ENCODE measurements at places on chromosomes 1 and 21.

DNA sequence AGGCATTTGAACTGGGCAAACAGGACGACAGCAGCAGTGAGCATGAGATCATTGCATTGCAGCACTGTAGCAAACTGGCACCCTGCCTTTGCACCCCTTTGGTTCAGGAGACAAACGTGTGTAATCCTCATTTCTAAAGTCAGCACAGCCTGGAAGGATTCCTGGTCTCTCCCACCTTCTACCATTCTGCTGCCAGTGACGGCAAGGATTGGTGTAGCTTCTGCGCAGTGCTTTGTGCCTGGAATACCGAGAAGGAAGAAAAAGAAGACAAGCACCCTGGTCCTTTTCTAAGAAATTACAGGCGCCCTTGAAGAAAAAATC lies 805.3 kb downstream of the USP25 start:
- DNase-seq, result no peak

DNA sequence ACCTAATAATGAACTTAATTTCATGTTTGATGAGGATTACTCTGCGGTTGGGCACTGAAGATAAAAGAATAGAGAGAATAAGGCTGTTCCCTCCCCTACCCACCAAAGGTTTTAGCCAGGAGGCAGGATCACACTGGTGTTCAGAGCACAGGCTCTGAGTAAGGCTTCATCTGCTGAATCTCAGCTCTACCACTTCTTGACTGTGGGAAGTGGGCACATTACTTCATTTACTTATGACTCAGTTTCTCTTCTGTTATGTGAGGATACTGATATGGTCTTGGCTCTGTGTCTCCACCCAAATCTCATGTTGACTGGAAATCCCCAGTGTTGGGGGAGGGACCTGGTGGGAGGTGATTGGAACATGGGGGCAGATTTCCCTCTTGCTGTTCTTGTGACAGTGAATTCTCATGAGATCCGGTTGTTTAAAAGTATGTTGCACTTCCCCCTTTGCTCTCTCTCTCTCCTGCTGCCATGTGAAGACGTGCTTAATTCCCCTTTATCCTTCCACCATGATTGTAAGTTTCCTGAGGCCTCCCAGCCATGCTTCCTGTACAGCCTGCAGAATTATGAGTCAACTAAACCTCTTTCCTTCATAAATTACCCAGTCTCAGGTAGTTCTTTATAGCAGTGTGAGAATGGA lies 79.7 kb downstream of the SMYD2 start:
- DNase-seq, result no peak

- no peak for DNase-seq
Measured at GRCh38 chr1:111223126-111223685, 4.3 kb upstream of the CHI3L2 start.

DNA sequence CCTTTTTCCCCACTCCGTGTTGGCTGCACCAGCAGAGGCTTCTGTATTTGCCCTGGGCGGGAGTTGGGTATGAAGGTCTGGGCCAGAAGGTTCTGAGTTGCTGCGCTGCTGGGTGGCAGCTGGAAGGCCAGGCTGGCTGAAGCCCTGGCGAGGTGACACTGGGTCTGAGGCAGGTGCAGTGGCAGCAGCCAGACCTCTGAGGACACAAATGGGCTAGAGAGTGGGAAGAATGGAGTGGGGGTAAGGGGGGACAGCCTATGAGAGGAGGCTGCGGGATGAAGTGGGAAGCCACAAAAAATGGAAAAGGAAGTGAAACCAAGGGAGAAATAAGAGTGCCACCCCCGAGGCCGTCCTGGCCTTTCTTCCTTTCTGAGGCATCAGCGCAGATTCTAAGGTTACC lies 53.2 kb downstream of the STX6 start:
- no peak for DNase-seq
